ENCODE measurements at places on chromosomes 13 and 19.

- no peak for DNase-seq
Observed at GRCh38 chr19:7257148-7258040, 36.8 kb downstream of the INSR start.

- no peak for DNase-seq
Observed at GRCh38 chr19:29812881-29813275, 1.1 kb downstream of the CCNE1 start.

DNA sequence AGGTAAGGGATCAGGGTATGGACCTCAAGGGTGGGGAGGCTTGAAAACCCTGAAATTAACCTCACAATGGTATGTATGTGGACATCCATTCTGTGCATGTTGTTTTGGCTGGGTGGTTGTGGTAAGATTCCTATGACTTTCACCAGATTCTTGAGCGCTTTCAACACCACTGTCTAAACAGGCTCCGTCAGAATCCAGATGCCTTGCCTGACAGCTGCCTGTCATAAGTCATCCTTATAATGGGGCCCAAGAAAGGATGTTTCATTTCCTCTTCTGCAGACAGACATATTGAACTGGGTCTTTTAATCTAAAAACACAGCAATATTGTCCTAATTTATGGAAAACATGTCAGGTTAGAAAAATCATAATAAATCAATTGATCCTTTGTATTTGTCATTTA lies 41.3 kb downstream of the ALOX5AP start:
- no peak for DNase-seq

GRCh38 chr19:8158411-8159074 lies 9.2 kb upstream of the FBN3 start:
- peak; percentile 54 for DNase-seq

DNA sequence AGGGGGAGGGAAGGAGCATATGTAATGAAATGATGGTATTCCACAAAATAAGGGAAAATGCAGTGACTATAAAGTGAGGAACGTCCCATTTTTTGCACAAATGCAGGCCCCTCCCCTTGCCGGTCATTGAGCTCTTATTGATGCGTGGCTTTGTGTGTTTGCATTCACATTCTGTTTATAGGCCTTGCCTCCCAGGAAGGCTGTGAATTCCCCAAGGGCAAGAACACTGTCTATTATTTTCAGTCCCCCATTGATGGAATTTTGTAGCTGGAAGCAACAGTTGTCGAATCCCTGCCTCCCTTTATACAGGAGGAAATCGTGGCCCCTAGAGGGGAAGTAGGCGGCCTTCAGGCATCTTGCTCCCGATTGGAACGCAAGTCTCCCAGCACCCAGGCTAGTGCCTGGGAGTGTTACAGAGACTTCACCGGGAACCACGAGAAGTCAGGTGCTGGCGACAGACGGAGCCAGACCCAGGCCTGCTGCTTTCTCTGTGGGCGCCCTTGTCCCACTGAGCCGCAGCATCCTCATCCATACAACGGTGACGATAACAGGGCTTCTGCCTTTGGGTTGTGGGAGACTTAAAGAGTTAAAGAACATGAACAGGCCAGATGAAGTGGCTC lies 6.9 kb downstream of the SBSN start:
- DNase-seq = no peak

DNA sequence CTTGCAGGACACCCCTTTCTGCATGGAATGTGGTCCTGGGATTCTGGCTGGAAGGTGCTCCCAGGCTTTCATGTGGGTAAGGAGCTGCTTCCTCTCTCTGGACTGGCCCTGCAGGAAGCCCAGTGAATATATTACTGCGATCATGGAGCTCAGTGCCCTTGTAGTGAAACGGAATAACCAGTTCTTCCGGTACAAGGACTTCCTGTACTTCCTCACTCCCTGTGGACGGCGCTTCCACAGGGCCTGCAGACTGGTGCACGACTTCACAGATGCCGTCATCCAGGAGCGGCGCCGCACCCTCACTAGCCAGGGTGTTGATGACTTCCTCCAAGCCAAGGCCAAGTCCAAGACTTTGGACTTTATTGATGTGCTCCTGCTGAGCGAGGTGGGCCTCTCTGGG lies 8.0 kb downstream of the CYP4F8 start:
- DNase-seq = no peak

GRCh38 chr19:6113616-6114188 lies 3.4 kb upstream of the RFX2 start:
- no peak for DNase-seq

DNA sequence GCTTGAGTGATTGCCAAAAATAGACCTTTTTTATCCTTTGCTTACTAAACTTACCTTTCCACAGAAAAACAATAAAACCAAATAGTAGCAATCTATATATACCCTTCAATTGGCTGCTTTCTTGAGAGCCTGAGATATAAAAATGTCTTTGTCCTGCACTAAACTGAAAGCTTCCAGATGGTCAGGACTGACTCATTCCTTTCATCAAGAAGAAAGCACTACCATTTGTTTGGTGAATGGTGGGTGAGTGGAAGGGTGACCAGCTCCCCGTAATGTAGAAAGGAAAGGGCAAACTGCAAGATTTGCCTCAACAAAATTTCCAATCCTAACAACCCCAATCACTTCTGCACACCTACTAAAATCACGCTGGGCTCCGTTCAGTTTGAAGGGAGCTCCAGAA lies 67.8 kb downstream of the SACS start:
- DNase-seq = no peak

GRCh38 chr19:56269348-56269747 lies 3.2 kb upstream of the EDDM13 start:
- DNase-seq = no peak

- DNase-seq = no peak
Observed at GRCh38 chr13:39879286-39880035, 224.0 kb downstream of the COG6 start.

GRCh38 chr13:48551329-48551728 lies 18.4 kb upstream of the RCBTB2 start:
- DNase-seq = no peak

DNA sequence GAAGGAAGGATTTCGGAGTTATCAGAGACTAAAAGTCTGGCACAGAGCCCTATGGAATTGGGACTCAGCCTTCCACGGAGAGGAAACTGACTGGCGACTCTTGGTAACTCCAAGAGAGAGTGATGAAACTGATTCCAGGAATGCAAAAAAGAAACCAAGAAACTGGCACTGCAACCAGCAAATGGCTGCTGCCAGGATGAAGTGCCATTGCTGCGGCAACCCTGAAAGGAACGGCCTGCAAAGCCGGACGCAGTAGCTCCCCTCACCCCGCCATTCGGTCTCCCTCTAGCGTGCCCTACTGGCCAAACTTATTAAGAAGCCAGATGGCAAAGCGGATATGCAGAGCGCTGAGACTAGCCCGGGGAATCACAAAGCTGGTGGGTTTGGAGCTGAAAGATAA lies 236.0 kb downstream of the PCDH9 start:
- DNase-seq = peak; percentile 67

- no peak for DNase-seq
Observed at GRCh38 chr19:2587001-2587719, 111.2 kb downstream of the GADD45B start.

DNA sequence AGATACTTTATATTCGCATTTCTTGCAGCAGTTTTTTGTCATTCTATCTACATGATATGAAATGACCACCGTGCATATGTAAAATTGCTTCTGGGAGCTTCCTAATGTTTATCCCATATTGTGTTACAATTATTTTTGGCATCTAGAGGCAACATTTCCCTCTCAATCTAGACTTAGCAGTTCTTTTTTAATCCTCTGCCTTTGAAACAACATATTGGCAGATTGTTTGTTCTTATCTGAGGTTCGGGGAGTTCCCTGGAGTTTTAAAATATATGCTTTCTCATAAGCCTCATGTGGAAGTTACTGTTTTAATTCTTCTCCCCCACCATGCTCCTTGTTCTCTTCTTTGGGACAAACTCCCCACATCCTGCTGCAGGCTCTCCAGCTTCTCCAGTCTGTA lies 130.1 kb upstream of the SLC10A2 start:
- DNase-seq = no peak

GRCh38 chr13:22135446-22135845 lies 464.6 kb downstream of the FGF9 start:
- no peak for DNase-seq

GRCh38 chr13:110944121-110944967 lies 29.5 kb upstream of the ANKRD10 start:
- no peak for DNase-seq

GRCh38 chr19:584240-585001 lies 5.3 kb upstream of the HCN2 start:
- no peak for DNase-seq

GRCh38 chr19:49094505-49095482 lies 9.5 kb downstream of the SNRNP70 start:
- DNase-seq = no peak

GRCh38 chr19:42367929-42368328 lies 22.2 kb downstream of the CNFN start:
- DNase-seq = no peak

GRCh38 chr13:72864142-72865011 lies 82.4 kb downstream of the PIBF1 start:
- DNase-seq = no peak

DNA sequence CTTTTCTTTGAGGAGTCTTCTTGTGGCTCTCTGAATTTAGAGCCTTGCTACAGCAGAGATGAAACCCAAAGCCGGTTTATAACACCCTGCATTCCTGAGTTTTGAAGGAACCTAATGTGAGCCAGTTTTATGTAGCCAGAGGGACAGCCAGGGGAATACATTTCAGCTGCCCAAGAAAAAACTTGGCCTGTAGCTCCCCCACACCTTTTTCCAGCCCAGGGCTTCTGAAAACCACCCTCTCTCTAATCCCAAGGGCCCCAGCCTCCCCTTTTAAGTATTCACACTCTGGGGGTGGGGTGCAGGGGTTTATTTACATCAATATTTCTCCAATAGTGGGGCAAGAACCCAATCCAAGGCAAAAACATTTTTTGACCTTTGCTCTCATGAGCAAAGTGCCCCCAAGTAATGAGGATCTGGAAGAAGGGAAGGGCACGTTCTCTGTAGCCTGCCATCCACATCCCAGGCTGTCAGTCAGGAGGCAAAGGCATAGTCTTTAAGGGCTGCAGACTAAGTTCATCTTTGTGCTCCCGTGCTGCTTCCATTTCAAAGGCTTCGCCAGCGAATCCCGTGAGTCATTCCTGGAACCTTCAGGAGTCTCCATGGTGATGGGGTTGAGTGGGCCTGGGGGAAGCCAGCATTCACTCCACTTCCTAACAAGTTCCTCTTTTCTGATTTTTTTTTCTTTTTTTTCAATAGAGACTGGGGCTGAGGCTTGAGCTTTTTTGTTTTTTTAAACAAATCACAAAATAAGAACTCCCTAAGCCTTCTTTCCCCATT lies 33.2 kb upstream of the MEDAG start:
- no peak for DNase-seq

DNA sequence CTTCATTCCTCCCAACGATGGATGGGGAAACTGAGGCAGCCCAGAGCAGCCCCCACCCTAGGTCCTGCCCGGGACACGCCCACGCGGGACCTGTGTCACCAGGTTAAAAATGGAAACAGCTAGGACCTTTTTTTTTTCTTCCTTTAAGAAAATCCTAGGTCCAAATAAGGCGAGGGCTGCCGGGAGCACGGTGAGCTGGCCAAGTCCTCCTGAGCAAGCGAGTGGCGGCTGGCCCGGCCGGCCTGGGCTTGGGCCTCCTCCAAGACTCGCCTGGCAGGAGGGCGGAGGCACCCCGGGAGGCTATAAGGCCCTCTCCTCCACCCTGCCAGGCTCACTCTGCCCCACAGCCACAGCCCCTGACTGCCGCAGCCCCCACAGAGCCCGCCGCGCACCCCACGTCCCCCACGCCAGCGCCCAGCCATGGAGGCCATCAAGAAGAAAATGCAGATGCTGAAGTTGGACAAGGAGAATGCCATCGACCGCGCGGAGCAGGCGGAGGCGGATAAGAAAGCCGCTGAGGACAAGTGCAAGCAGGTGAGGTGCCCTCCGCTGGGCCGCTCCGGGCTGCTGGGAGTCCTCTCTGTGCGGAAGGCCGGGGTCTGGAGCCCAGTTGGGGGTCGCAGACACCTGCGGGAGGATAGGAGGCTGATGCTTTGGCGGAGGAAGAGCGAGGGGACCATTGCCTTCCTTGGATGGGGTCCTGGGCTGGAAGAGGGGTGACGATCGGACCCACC lies 8.9 kb upstream of the TPM4 start:
- no peak for DNase-seq

- no peak for DNase-seq
Observed at GRCh38 chr19:44883922-44884321, 7.1 kb upstream of the TOMM40 start.

DNA sequence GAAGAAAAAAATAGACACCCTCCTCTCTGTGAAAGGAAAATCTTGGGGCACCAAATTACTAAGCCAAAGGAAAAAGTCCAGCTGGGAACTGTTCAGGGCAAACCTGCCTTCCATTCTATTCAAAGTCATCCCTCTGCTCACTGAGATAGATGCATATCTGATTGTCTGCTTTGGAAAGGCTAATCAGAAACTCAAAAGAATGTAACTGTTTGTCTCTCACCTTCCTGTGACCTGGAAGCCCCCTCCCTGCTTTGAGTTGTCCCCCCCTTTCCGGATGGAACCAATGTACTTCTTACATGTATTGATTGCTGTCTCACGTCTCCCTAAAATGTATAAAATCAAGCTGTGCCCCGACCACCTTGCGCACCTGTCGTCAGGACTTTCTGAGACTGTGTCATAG lies 216.0 kb upstream of the SOX1 start:
- DNase-seq = no peak

DNA sequence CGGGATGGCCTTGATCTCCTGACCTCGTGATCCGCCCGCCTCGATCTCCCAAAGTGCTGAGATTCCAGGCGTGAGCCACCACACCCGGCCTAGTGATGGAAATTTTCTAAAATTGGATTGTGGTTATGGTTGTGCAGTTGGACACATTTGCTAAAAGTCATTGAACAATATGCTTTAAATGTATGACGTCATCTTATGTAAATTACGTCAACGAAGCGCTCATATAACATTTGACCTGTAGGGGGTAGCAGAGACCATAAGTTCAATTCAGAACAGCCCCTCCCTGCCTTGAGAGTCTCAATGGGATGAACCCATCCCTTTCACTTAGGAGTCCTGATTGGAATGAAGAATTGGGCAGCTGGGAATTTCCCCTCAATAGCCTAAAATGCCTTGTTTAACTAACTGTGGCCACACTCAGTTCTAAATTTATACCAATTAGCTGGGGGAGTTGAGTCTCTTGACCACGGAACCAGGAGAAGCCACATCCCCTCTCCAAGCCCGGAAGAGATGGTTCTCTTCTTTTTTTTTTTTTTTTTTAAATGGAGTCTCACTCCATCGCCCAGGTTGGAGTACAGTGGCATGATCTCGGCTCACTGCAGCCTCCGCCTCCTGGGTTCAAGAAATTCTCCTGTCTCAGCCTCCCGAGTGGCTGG lies 15.2 kb upstream of the TLE6 start:
- DNase-seq = peak; percentile 48

Data from stimulated activated naive B cell treated with anti-CD40 and anti-IgM and Interleukin-4, amounts not matched to agents 10 μg/mL and 1 μg/mL and 100 μg/mL, for 72 hours (primary cell).